Inflammatory macrophage (primary cell): ENCODE measurements at places on chromosomes 11 and 22.

- no peak for DNase-seq
Observed at GRCh38 chr11:43581370-43582023, 99.0 kb upstream of the HSD17B12 start.

- no peak for DNase-seq
Observed at GRCh38 chr11:125561924-125562323, 7.4 kb upstream of the EI24 start.

DNA sequence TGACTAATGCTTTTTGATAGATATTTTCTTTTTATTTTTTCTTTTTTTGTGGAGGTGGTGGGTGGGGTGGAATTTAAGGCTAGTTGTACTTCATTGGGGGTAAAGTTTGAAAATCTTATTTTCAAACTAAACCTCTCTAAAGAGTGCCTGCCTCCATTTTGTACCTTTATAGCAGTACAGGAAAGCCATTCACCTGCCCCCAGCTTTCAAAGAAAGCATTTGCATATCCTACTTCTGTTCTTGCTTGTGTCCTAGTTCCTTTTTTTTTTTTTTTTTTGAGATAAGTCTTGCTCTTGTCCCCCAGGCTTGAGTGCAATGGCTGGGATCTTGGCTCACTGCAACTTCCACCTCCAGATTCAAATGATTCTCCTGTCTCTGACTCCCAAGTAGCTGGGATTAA is 766.2 kb upstream of the LRRC4C start:
- DNase-seq: no peak

DNA sequence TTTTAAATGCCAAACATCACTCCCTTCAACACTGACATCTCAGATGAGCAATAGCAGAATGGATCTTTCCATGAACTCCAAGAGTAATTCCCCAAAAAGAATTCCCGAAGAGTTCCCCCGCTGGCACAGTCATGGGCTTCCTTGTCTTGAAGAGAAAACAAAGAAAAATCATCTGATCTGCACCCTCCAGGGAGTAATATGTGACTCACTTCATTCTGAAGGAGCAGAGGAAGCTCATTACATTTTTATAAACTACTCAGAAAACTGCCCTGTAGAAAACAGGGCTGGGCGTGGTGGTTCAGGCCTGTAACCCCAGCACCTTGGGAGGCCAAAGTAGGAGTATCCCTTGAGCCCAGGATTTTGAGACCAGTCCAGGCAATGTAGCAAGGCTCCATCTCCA is 35.7 kb downstream of the CELSR1 start:
- peak; percentile 47 for DNase-seq

DNA sequence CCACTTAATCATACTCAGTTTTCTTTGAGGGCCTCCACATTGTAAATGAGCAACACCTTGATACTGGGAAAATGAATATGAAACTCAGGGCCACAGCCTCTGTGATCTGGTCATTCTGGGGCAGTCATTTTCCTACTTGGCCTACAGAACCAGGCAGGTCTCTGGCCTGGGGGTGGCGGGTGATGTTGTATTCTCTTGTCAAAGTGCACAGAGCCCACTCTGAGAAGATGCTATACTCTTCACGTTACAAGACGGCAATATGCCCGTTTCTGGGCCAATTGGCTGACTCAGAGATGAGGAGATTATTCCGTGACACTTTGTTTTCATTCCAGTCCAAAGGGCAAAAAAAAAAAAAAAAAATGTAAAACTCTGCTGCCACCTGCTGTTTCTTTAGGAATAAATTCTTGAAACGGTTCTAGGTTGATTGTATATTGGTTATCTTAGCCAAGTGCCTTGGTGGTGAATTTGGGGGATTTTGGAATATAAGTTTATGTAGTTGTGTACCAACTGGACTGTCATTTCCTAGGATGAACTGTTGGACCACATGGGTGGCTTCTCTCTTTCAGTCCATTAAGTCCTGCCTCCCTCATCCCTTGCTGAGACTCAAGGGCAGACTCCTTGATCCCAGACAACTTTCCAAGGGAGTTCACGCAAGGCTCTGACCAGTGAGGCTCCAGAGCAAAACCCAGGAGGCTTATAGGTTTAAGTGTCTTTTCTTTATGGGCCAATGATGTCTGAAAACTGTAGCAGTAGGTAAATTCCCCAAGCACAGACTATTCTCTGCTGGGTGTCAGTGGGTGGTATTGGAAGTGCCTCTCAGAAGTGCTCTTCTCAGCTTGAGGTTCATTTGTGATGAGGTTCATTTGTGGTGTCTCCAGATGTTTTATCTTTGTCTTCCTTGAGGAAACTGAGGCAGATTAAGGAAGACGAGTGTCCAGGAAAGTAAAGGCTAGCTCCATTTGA is 18.2 kb downstream of the ADM start:
- peak; percentile 82 for DNase-seq

DNA sequence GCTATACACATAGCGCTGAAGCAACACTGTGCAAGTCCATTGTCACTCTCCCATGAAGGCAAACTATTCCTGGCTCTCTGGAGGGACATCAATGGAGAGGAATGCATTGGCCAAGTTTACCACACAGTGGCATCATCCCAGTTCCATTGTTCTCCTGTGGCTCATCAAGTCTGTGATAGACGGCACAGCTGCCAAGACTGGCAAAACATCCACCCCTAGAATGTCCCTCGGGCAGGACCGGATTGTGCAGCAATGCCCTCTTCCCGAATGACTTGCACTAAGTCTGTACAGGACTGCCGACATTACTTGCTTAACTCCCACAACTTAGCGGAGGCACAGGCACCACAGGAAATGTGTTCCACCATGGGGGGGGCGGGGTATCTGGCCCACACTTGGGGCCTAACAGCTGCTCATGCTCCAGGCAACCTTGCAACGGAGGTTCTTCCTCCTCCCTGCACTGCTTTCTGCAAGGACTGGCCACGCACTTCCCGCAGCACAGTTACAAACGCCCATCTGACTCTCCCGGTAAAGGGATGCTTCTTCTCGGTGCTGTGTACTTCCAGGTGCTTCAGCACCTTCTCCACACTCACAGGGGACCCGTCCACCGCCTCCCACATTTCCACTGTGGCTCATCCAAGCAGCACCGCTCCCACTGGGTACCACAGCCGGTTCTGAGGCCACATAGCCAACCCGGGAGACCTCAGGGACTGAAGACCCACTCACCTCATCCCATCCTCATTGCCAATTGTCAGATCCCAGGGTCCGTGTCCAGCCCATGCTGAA is 1309.6 kb upstream of the RAG2 start:
- DNase-seq: no peak

GRCh38 chr11:40207416-40207815 is 1252.0 kb downstream of the LRRC4C start:
- DNase-seq: no peak

GRCh38 chr11:44939673-44940395 is 10.8 kb downstream of the TP53I11 start:
- peak; percentile 89 for DNase-seq

GRCh38 chr11:130516554-130517505 is 68.4 kb downstream of the ADAMTS15 start:
- DNase-seq: no peak

DNA sequence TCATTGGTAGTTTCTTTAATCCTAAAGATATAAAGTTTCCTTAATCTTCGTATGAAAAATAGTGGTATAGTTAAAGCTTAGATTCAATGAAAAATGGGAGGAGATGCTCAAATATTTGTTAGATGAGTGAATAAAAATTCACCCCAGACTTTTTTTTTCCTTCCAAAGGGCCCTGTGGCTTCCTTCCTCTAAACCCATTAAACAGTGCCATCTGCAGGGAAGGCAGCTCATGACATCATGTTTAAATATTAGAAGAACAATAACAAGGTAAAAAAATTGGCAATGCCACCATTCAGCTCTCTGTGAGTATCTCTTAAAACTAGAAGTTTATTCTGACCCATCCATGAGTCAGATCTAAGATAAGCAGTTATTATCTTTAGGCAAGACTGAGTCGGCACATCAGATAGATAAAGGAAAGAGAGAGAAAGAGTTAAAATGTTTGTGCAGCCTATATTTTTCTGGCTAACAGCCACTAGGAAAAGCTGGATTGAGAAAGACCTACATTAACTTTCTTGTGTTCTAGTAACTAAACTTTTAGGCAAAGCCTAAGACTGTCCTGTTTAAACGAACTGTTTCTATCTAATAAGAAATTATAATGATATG is 19.1 kb upstream of the OOSP1 start:
- DNase-seq: peak; percentile 56

DNA sequence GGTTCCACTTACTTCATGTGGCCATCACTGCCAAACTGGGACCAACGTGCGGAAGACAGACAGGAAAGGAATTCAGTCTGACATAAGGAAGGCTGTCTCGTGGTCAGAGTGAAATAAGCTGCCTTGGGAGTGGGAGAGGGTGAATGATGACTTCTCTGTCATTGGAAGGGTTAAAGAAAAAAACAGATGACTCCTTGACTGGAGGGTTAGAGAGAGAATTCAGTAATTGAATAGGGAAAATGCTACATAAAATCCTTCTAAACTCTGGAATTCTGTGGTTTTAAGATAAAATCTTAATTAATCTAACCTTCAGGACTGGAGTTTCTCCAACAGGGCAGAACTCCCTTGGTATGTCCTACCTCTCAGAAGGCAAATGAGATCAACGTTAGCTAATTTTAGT is 33.8 kb downstream of the RAB30 start:
- DNase-seq: no peak

DNA sequence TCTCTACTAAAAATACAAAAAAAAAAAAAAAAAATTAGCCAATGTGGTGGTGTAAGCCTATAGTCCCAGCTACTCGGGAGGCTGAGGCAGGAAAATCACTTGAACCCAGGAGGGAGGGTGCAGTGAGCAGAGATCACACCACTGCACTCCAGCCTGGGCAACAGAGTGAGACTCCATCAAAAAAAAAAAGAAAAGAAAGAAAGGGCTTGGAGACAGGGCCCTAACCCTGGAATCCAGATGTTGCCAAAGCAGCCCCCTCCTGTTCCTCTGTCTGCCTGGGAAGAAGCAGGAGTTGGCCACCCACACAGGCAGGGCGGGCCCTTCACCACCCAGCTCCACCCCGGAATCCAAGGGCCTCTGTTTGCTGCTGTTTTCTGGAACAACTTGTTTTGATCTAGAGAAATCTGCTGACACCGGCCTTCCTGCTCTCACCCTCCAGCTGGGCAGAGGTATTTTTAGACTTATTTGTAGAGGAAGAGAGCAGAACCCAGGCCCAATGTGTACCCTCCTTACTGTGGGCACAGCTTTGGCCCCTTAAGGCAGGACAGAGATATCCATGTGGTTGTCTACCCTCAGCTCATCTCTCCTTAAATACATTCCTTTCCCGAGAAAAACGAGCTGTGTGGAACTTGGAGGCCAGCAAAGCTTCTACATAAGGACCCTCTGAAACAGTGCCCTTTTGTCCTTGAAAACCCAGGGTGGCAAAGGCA is 2.7 kb upstream of the NEAT1 start:
- DNase-seq: peak; percentile 97

GRCh38 chr11:36057379-36058042 is 113.6 kb downstream of the LDLRAD3 start:
- peak; percentile 15 for DNase-seq

GRCh38 chr11:103175461-103176129 is 66.4 kb downstream of the DYNC2H1 start:
- DNase-seq: no peak

DNA sequence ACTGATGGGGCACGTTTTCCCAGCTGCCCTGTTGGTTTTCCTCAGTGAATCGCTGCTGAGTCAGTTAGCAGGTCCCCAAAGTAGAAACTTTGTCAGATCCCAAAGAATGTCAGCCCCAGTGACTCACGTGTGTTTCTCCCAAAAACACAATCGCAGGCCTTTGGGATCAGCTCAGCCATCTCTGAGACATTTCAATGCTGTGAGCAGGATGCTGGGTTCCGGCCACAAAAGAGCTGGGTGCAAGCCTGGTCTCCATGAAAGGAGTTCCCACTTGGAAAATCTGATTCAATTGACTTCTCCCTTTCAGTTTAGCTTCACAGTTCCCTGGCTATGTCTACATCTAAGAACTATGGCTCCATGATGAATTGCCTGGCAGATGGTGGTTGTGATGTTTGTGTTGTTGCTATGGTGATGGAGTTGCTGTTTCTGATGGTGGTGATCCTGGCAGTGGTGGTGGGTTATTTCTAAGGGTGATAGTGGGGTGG is 28.0 kb downstream of the MYEOV start:
- DNase-seq: no peak

- no peak for DNase-seq
Observed at GRCh38 chr11:72535194-72535547, 100.8 kb upstream of the CLPB start.

GRCh38 chr11:1863352-1864216 is 10.7 kb downstream of the LSP1 start:
- DNase-seq: no peak

- no peak for DNase-seq
Observed at GRCh38 chr22:36528341-36528740, 625 bp downstream of the EIF3D start.

- no peak for DNase-seq
Observed at GRCh38 chr11:45676522-45677095, 11.2 kb upstream of the CHST1 start.

GRCh38 chr11:43138621-43139140 is 173.1 kb upstream of the API5 start:
- no peak for DNase-seq

DNA sequence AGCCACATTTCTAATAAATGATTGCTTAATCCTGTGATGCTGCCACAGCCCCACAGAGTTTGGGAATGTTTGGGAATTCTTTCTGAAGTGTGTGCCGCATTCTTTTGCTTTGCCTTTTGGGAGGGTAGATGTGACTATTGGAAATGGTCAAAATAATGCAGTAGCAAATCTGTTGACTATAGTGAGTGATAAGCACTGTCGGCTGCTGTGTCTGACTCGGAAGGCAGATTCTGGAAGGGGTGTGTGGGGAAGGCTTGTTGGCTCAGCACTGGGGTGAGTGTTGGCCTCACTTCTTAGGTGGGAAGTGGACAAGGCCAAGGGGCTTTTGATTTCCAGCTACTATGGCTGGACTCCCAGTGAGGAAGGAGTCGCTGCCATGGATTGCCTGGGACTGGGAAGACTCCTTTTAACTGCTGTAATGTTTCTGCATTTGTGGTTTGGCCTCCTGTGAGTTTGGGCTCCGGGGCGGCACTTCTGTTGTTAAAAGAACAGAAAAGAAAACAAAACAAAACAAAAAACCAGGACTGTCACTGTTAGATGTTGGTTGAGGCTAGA is 20.1 kb downstream of the ZBTB16 start:
- no peak for DNase-seq

DNA sequence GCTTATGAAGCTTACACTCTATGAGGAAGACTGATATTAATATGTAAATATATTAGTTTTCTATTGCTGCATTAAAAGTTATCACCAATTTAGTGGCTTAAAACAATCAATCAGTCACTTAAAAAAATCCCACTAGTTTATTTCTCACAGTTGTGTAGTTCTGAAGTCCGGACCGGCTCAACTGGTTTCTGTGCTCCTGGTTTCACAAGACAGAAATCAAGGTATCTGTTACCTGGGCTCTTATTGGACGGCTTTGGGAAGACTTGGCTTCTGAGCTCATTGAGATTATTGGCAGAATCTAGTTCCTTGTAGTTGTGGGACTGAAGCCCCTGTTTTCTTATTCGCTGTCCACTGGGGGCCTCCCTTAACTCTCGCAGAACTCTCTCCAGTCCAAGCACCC is 343.0 kb downstream of the RAB38 start:
- no peak for DNase-seq

DNA sequence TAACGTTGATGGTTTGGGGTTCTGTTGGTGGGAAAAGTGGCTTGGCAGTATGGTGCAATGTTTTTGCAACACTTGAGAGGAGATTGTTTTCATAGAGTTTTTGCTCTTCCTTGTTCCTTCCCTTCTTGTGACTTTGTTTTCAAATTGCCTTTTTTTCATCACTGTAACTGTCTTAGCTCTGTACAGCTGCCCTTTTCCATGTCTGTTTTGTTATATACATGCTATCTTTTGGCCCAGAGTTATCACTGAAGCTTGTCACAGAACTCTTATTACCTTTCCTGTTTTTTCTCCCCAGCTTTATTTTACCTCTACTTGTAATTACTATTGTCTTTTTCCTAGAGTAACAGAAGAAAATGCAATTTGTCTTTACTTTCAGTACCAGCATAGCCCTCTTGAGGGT is 154.1 kb downstream of the DDX10 start:
- DNase-seq: no peak
